ENCODE measurements at places on chromosomes 1 and 21.

- no peak for DNase-seq
These were observed 90.6 kb upstream of the RALGPS2 start for GRCh38 chr1:178634445-178634844.

DNA sequence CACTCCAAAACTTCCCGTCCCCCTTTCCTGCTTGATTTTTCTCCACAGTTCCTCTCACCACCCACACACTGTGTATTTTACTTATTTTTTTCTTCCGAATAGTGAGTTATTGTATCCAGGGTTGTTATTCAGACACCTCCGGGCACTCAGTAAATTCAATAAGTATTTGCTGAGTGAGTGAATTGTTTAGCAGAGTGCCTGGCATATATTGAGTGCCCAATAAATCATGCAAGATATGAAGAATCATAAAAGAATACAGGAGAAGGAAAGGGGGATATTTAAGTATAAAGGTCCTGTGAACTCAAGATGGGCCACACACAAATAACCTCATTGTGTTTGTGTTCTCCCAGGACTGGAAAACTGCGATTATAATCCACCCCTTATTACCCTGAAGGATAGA lies 139.9 kb downstream of the GALNT2 start:
- DNase-seq: no peak

DNA sequence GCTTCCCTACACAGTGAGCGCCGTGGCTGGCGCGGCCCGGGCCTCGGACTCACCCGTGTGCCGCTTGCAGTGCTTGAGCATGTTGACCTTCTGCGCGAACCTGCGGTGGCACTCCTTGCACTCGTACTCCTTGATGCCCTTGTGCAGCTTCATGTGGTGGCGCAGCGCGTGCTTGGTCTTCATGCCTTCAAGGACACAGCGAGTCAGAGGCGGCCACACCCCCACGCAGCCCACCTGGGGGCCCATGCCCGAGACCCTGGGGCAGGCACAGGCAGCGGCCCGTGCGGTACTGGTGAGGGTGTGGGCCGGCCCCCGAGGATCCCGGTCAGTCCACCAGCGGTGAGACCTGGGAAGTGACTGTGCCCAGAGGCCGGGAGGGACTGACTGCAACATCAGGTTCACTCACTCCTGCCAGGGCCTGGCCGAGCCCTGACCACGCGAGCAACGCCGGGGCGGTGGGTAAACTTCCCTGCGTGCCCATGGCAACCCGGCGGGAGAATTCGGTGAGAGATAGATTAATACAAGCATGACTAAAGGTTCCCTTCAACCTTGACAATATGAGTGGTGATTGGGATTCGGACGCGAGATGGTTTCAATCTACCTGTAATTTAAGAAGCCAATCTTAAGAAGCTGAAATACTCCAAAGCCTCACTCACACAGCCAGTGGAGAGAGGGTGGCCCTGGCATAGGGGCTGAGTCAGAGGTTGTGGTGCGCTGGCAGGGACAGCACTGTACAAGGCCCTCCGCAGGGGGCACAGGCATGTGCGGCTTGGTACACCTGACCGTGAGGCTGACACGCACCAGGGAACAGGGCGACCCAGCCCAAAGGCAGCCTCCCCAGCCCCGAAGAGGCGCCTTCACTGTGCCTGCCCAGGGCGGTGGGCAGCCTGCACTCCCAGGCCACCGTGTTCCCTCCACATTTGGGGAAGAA lies 49.1 kb upstream of the RIPK4 start:
- DNase-seq: no peak

- DNase-seq: peak; percentile 76
These were observed 754 bp upstream of the LSS start for GRCh38 chr21:46229133-46229922.

GRCh38 chr1:67771749-67772148 lies 61.5 kb downstream of the GNG12 start:
- no peak for DNase-seq

GRCh38 chr1:204262506-204263253 lies 48.9 kb upstream of the GOLT1A start:
- no peak for DNase-seq

- no peak for DNase-seq
These were observed 86.2 kb downstream of the CAMTA1 start for GRCh38 chr1:6871300-6871972.

DNA sequence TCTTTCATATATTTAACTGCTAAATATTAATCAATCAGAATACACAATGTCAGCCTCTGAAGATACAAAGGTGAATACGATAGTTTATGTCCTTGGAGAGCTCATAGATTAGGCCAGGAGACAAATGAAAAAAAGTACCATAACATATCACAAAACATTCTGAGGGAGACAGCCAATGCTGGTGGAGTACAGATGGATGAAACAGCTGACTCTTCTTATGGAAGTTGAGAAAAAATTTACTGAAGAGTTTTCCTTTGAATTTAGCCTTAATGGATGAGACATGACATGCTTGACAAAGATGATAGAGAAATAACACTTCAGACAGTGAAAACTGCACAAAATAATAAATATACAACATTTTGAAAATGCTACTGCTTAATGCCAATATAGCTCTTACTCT lies 193.5 kb downstream of the PDE4B start:
- DNase-seq: no peak

DNA sequence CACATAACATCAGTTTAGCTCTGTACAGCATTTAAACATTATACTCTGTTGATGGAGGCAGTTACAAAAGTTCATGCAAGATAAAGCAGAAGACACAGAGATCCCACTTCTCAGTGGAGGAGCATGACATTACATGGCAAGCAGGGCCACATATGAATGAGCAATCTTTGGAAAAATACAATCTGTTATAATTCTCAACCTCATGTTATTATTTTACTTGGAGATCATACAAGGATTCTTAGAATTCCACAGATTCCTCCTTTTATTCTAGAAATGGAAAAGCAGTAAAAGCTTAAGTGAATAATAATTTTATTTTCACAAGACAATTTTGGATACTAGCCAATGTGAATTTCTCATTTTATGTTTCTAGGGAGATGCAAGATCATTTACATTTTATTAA lies 66.6 kb downstream of the IFI44 start:
- no peak for DNase-seq

GRCh38 chr1:222927031-222927430 lies 112.2 kb downstream of the DISP1 start:
- DNase-seq: no peak

DNA sequence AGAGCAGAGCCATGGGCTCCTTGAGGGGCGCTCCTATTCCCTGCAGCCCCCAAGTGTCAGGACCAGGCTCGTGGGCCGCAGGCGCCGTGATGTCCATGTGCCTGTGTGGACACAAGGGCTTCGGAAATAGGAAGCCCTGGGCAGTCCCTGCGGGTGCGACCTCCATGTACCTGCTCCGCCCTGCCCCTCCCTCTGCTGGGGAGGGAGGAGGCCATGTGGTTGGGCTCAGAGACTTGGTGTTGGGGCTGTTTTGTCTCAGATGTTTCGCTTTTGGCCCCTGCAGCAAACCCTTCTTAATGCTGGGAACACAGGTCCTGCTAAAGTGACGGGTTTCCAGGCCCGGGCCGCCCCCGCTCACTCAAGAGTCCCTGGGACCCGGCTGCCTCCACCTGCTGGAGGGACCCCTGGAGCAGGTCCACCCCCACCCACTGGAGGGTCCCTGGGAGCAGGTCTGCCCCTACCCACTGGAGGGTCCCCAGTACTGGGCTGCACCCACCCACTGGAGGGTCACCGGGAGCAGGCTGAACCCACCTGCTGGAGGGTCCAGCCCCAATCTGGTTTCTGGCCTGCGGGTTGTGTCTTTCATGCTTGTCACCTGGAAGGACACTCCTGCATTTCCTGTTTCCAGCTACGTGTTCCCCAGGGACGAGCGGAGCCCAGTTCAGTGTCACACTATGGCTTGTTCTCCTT lies 156.5 kb downstream of the PEX14 start:
- peak; percentile 17 for DNase-seq

DNA sequence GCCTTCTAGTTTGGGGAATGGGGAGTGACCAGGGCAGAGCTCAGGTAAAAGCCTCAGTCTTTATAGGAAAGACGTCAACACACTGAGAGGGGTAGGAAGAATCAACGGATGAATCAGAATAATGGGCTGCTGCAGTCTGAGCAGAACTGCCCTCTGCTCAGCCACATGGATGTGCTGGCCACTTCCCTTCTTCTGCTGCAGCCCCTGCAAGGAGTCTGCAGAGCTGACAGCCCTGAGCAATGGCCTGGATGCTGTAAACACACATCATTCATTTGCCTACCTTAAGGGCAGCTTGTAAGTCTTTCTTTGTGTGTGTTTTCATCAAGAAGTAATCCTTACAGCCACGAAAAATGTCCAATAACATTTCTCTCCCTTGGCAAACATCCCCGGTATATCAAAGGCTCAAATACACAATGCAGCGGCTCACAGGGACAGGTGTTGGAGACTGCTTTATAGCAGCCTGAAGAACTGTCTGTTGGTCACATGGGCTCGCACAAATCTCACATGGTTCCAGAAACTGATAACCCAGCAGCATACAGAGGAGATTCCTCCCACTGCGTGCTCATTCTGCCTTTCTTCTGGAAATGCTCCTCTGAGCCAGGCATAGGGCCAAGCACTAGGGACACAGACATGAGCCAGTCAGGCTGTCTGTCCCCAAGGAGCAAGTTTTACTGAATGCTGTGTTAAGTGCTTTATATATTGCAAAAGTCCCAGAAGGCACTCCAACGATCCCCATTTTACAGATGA lies 110.1 kb downstream of the HMGB4 start:
- DNase-seq: no peak

DNA sequence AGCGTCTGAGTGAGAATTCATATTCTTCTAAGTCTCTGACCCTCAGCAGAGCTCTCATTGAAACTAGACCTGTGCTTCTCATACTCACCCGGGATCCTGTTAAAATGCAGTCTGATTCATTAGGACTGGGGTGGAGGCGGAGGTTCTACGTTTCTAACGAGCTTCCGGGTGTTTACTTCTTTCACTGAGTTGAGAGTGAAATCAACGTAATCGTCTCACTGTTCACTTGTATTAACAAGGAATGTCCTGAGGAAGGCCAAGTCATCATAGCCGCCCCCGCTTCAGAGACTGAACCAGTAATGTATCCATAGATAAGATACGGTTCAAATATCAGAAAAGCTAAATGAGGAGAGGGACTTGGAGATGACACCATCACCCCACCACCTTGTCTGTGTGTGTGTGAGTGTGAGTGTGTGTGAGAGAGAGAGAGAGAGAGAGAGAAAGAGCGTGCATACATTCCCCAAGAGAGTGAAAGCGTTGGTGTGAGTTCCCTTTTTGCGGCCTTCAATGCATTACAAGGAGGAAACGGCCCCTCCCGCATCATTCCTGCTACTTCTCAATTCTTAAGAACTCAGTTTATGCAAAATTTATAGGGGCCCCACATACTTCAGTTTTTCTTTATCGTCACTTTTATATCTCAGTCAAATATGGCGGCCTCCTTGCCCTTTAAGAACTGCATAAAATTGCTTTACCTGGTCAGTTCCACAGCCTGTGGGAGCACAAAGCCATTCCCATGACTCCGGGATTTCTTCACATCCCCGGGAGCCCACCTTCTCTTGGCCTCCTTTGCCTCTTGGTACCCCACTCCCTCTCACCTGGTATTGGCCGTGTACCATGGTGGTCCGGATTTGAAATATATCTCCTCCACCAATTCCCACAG lies 19.8 kb downstream of the KMO start:
- DNase-seq: no peak

DNA sequence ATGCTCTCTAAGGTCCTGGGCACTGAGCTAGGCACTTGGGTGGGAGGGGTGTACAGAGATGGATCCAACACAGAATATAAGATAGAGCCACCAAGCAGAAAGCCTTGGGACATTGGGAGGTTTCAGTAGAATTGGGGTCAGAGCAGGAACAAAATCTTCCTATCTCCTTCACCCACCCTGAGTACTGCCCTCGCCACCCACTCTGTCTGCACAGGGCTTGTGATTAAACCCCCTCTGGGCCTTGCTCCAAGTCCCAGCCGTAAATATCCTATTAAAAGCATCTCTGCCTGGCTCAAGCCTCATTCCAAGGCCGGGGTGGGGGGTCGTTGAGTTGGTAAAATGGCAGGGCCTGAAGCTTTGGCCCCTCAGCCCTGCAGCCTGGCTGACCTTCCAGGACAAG lies 166.7 kb downstream of the GRIK3 start:
- DNase-seq: no peak

GRCh38 chr1:70896224-70896623 lies 151.4 kb downstream of the PTGER3 start:
- no peak for DNase-seq

DNA sequence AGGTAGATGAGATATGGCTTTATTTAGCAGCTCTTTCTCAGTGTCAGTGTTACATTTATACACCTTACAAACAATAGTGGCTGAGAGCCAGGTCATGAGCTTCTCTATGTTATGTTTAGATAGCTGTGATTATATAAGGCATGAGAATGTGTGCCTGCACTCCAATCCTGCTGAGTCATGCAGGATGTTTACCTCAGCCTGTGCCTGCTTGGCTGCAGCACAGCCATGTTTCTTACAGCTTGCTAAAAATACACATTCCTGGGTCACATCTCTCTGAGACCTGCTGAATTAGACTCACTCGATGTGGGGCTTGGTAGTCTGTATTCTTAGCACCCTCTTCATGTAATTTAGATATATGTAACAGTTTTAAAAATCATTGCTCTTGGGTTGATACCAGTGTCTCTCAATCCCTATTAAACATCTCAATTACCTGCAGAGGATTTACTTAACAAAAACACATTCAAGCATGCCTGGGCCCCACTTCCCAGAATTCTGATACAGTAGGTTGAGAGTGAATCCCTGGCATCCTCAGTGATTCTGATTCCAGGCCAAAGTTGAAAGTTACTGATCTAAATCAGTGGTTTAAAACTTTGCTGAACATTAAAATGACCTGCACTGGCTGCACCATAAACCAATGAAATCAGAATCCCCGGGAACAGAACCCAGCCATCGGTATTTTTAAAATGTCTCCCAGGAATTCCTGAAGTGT lies 107.5 kb downstream of the GDAP2 start:
- no peak for DNase-seq

DNA sequence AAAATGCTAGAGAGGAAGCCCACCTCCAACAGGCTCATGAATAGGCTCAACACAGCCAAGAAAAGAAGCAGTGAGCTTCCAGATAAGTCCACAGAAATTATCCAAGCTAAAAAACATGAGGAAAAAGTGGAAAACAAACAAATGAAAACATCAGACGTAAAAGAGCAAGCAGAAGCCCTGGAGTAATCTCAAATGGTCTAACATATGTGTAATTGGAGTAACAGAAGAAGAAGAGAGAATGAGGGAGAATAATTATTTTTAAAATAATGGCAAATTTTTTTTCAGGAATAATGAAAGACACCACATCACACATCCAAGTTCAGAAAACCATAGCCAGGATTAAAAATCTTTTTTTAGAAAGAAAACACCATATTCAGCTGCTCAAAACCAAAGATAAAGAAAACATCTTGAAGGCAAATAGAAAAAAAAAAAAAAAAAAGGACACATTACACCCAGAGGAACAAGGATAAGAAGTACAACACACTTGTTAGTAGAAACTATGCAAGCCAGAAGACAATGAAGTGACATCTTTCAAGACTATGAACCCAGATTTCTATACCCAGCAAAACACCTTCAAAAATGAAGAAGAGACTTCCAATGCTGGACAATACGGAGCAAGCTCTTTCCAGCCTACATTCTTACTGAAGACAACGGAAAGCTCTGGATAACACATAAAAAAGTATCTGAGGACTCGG lies 10.6 kb upstream of the SUMO3 start:
- DNase-seq: no peak
